Naive thymus-derived CD8-positive, alpha-beta T cell (primary cell): ENCODE measurements at places on chromosomes 11 and 22.
A peak's percentile ranks its signal among the peaks of the same experiment; 100 is the strongest.

DNA sequence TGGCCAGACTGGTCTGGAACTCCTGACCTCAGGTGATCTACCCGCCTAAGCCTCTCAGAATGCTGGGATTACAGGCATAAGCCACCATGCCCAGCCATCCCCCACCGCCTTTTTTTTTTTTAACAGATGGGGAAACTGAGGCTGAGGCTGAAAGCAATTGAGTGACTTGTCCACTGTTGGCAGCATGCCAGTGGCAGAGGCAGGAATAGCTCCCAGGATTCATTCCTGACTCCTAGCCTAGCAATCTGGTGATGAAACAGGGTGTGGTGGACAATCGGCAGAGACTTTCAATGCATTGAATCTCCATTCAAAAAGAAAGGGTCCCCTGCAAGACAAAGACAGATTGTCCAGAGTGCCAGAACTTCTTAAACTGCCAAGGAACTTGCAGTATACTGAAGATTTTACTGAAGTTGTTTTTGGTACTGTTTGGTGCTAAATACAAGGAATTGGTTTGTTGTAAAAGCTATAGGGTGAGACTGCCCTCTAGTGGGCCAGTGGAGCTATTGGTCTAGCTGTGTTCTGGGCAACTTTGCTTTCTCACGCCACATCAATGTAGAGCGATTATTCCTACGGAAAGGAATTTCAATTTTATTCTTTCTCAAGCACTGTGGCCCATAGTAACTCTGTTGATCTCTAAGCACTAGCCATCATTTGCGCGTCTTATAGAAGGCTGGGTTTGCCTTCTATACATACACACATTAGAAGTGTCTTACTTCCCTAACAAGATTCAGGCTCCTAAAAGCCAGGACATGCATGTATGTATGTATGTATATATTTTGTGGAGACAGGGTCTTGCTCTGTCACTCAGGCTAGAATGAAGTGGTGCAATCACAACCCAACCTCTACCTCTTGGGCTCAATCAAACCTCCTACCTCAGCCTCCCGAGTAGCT is 21.0 kb downstream of the C22orf31 start:
- peak; percentile 75 for DNase-seq

DNA sequence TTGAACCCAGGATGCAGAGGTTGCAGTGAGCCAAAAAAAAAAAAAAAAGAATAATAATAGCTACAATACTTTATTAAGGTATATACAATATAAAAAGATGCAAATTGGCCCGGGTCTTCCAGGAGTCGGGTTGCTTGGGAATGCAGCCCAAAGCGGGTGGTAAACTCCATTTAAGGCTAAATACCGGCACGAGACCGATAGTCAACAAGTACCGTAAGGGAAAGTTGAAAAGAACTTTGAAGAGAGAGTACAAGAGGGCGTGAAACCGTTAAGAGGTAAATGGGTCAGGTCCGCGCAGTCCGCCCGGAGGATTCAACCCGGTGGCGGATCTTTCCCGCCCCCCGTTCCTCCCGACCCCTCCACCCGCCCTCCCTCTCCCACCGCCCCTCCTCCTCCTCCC is 143.3 kb downstream of the DLG2 start:
- DNase-seq, result no peak

DNA sequence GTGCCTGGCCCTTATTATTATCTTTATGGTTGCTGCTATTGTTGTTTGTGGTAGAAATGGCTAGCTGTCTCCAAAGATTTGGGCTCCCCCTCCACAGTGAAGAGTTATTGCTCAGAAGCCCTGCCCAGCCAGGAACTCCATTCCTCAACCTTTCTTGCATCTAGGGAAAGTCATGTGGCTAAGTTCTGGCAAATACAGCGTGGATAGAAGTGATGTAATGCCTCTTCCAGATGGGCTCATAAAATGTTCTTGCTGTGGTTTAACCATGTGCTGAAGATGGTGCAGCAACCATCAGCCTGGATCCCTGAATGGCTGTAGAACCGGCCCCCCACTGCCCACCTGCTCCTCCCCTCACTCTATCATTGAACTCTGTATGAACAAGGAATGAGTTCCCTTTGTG is 203.5 kb upstream of the E2F8 start:
- no peak for DNase-seq

- no peak for DNase-seq
Observed at GRCh38 chr11:77467233-77467632, 6.7 kb downstream of the PAK1 start.

DNA sequence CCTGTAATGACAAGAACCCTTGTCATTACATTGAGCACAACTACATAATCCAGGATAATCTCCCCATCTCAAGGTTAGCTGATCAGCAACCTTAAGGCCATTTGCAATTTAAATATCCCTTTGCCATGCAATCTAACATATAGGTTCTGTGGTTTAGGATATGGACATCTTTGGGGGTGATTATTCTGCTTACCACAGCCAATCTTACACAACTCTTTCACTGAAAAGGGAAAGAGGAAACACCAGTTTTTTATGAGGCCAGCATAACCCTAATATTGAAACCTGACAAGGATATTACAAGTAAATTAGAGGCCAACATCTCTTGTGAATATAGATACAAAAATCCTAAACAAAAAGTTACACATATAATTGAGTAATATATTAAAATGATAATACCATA is 78.5 kb downstream of the CYP2R1 start:
- no peak for DNase-seq

DNA sequence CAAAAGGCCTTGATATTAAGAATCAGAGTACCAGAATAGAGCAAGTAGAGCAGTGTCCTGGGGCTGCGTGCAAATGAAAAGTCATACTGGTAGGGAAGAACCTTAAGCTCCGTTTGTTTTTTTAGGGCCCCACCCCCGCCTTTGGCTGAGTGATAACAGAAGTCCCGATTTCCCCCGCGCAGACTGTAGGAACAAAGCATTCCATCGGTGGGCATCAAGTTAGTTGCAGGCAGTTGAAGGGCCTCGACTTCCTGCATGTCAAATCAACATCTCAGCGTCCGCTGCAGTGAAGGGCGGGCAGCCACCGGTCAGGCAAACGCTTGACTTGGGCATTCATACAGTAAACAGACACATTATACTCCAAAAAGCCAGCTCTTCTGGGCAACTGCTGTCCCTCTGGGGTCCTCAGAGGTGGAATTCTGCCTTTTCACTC is 11.7 kb downstream of the LRP4 start:
- DNase-seq, result no peak

- DNase-seq, result no peak
Observed at GRCh38 chr11:44865866-44866272, 84.8 kb downstream of the TP53I11 start.

- DNase-seq, result peak; percentile 63
Observed at GRCh38 chr22:32796865-32797573, 4.5 kb upstream of the TIMP3 start.

GRCh38 chr11:123521930-123522329 is 91.9 kb downstream of the GRAMD1B start:
- DNase-seq, result no peak
